ENCODE measurements at places on chromosomes 7 and 10.

- no peak for DNase-seq
These were observed 33.4 kb upstream of the PFKP start for GRCh38 chr10:3033925-3034324.

- DNase-seq: no peak
These were observed 54.9 kb downstream of the DOCK1 start for GRCh38 chr10:126959906-126960685.

DNA sequence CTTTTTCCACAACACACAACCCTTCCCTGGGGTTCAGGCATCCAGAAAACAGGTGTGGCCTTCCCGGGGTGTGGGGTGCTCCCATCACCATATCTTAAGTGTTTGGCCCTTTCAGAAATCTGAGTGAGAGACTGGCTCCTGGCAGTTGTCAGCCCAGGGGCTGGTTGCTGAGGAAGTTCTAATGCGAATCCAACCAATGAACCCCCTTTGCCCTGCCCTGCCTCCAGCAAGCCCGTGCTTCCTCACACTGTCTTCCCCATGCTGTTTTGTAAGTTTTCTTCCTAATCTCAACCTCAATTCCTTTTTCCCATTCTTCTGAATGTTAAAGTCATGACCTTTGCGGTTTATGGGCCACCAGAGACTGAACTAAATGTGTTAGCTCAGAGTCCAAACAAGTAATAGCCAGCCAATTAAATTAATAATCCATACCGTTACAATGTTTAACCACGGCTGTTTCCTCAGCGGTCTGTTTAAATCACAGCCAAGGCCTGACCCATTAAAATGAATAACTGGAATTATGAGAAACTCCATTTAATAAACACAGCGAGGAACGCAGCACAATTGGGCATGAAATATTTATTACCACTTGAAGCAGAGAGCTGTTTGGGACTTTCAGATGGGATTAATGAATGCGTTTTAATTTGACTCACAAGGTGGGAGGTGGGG is 90.9 kb upstream of the TCF7L2 start:
- DNase-seq: no peak

DNA sequence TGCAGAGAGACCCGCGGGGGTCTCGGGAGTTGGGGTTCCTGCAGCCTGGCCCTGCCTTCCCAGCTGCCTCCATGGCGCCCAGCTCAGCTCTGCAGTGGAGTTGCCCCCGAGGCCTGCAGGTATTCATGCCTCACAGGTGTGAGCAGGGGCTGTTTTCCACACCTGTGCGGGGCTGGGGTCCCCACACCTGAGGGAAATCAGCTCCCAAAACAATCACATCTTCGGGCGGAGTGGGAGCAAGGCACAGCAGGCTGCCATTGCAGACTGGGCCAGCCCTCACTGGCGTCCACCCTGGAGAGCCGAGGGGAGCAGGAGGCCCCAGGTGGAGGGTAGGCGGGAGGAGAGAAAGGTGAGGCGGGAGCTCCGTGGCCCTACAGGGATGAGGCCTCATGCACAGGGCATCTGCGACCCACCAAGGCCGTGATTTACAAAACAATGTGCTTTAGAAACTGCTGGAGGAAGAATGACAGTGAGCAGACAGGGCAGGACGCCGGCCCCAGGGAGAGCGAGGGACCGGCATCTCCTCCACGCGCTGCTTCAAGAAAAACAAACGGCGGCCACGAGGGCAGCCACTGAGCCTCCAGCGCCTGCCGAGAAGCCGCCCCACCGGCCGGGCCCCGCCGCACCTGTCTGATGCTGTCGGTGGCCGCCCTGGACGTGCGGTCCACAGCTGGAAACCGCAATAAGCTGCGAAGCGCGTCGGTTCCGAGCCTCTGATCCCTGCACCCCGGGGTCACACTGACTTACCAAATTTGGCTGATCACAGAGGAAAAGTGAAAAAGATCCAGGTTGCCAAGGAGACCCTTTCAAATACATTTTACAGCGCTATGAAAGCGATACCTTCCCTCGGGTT is 53.0 kb upstream of the PDGFA start:
- no peak for DNase-seq

- no peak for DNase-seq
These were observed 52.6 kb upstream of the TMEM106B start for GRCh38 chr7:12158334-12159060.

GRCh38 chr10:74244097-74244685 is 93.2 kb downstream of the ADK start:
- peak; percentile 41 for DNase-seq

GRCh38 chr10:52571018-52571417 is 201.6 kb downstream of the MBL2 start:
- no peak for DNase-seq

GRCh38 chr7:38660427-38661099 is 29.4 kb upstream of the AMPH start:
- DNase-seq: no peak

DNA sequence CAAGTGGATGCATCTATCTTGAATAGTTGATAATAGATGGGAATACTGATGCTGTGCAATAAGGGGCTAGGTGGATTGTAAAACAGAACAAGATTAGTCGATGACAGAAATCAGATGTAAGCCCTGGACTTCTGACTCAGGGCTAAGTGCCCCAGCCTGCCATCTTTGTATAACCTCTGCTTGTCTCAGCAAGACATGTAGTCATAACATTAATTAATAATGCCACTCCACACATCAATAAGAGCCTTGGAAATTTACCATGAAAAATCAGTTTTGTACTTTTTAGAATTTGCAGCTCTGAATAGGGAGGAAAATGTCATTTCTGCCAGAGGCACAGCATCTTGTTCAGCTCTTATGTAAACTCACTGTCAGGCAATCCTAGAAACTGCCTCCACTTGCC is 529.1 kb downstream of the PHTF2 start:
- no peak for DNase-seq

- no peak for DNase-seq
These were observed 6.6 kb upstream of the HNRNPF start for GRCh38 chr10:43415544-43415943.

DNA sequence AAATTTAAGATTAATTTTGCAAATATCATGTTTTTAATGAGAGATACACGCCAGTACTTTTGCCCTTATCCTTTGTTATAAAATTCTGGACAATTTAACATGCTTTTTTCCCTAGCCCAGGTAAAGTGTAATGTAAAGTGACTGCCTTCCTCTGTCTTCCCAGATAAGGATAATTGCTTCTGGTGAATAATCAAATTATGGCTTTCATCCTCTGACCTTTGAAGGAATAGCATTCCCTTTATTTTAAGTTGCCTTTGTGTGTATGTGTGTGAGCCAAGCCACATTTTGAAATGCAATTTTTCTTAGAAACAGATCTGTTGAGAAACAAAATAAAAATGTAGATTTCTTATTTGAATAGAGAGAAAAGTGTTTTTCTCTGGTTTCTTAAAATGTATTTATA is 107.5 kb downstream of the ADAM22 start:
- no peak for DNase-seq

DNA sequence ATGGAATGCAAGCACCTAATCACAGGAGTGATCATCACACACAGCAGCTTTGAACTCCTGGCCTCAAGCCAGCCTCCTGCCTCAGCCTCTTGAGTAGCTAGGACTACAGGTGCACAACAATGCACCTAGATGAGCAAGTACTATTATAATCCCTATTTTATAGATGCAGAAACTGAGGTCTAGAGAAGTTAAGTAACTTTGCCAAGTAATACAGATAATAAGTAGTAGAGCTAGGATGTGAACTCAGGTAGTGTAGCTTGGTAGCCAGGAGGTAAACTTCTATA is 33.7 kb downstream of the DNAJC12 start:
- DNase-seq: no peak

DNA sequence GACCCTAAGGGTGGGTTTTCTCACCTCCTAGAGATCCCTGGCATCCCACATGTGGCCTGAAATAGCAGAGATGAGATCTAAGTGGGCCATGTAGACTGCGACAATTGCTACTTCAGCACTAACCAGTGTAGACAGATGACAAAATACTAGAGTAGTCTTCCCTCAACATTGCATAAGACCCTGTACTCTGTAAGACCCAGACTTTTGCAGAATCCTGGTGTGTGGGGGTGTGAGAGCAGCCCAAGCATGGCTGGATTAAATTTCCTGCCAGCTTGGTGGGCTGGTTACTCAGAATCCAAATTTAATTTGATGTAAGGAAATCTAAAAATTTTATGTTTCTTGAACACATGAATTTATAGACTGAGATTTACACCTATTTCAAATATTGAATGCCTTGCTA is 88.3 kb downstream of the ZNF365 start:
- DNase-seq: no peak

DNA sequence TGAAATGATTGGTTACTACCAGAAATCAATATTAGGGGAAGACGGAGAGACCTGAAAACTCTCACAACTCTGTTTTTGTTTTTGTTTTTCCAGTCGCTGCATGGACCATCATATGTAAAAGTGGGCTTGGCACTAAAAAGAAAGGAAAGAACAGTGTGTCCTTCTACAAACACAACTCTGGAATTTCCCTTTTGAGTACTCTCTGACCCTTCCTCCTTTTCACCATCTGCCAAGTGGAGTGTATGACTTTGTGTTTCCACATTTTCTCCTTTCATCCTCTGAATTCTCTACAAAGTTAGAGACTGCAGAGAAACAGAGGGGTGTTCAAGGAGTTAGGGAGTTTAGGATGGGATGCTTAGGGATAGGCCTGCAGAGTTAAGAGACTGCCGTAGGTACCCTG is 92.0 kb downstream of the MDFIC start:
- DNase-seq: no peak

- DNase-seq: no peak
These were observed 22.7 kb upstream of the FRMD4A start for GRCh38 chr10:14353291-14353913.

DNA sequence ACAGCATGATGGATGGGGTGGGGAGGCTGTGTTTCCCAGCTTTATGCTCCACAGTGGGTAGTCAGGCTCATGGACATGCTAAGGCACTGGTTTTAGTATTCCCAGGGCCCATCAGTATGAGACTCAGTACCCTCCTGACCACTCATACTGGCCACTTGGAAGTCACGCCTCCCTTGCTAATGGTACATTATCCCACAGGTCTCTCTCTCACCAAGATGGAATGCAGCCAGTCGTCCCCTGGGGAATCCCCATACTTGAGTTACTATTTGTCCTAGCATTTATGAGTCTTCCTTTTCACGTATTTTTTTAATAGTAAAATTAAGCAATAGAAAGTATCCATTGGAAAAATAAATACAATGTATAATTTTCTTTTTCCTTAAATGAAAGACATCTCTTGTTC is 80.6 kb upstream of the TBX20 start:
- no peak for DNase-seq

GRCh38 chr10:58243269-58243668 is 24.4 kb downstream of the IPMK start:
- DNase-seq: no peak

GRCh38 chr10:24718031-24718855 is 5.4 kb downstream of the ARHGAP21 start:
- DNase-seq: no peak

DNA sequence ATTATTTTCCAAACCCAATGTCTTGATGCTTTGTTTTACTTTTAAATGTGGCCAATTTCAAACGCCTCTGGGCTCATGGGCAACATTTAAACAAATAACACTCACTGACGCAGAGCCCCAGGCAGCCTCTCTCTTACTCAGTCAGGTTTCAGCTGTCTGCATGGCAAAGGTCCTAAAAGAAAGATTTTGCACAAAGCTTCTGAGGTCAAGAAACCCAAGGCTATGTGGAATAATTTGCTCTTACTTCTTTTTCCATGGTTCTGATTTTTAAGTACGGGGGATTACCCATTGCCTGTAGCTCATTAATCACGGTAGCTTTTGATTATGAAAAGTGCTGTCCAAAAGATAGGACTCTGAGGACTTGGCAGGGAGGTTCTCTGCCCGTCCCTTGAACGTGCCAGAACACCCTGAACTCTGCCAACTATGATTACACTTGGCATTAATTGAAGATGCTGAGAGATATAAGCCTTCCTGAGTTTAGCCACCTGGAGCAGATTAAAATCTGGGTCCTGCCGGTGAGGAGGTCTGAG is 14.1 kb upstream of the MSRB2 start:
- DNase-seq: no peak

DNA sequence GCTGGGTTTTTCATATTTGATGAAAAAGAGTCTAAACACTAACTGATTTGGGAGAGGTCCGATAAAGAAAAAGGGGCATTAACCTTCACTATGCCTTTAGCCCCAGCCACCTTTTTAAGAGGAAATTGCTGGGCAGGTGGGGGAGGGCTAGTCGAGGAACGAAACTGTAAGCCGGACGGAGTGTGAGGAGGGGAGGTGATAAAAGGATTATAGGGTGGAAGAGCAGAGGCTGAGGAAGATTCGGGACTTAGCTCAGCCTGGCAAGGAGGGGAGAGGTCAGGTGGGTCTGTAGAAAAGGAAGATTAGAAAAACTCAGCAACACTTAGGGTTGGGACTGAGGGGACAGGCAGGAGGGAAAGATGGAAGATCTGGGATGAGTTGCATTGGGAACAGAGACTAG is 77.0 kb downstream of the TSPAN12 start:
- no peak for DNase-seq

- DNase-seq: no peak
These were observed 960.3 kb upstream of the LRRN3 start for GRCh38 chr7:110130669-110131068.

- no peak for DNase-seq
These were observed 64.8 kb downstream of the THSD7A start for GRCh38 chr7:11767148-11767547.

DNA sequence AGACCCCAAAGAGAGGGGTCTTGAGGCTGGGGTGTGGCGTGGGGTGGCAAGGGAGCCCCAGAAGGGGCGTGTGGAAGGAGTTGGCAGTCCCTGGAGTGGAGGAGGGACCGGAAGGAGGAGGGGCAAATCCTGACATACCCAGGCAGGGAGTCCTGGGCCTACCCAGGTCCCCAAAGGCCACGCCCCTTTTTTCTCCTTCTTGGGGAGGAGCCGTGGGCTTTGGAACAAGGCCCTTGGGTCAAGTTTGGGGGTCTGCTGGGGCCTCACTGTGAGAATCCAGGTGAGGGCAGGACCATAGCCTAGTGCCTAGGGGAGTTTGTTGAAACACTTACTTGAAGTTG is 1.2 kb upstream of the SMARCD3 start:
- no peak for DNase-seq

- no peak for DNase-seq
These were observed 34.7 kb downstream of the A1CF start for GRCh38 chr10:50850578-50851230.

- no peak for DNase-seq
These were observed 5.2 kb downstream of the FZD9 start for GRCh38 chr7:73438547-73439409.

DNA sequence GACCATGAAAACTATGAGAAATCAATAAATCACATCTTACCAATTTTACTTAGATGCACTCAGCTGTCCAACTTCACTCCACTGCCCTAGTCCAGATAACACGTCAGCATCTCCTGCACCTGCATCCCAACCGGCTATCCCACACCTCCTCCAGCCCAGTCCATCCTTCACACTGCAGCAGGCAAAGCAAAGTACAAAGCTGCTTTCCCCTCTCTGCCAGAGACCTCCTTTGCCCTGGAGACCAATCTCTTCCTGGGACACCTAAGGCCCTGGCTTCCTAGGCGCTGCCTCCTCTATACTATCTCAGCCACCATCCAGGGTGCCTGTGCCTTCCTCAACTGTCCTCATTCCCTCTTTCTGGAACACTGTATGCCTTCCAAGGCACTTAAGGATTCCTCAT is 90.3 kb upstream of the DDC start:
- DNase-seq: no peak
